ENCODE measurements at places on chromosomes 16 and 17.
A peak's percentile ranks its signal among the peaks of the same experiment; 100 is the strongest.

GRCh38 chr16:3097266-3097665 is 1.8 kb downstream of the ZSCAN10 start:
- DNase-seq: no peak

DNA sequence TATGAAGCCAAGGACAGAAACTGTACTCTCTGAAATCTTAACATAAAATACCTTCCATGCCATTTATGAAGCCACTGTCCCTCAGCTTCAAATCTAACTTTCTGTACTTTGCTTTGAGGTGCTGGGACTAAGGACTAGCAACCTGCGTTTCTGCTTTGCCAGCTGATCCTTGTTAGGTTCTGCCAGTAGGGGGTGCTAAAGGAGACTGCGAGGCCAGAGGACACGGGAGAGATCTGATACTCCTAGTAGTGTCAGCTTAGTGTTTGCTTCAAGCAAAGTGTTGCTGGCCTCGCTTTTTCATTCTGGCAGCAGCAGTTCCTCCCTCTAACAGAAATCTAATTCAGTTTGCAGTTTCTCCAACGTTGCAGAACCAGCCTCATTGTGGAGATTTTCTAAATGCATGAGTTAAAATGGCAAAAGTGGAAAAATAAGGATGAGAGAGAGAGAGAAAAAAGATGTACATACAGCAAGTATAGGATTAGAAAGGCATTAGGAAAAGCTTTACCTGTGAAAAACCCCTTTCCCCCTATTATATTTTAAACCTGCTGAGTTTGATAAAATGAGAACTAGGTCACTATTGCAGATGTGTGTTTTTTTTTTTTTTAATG is 297.5 kb downstream of the CA10 start:
- peak; percentile 44 for DNase-seq

DNA sequence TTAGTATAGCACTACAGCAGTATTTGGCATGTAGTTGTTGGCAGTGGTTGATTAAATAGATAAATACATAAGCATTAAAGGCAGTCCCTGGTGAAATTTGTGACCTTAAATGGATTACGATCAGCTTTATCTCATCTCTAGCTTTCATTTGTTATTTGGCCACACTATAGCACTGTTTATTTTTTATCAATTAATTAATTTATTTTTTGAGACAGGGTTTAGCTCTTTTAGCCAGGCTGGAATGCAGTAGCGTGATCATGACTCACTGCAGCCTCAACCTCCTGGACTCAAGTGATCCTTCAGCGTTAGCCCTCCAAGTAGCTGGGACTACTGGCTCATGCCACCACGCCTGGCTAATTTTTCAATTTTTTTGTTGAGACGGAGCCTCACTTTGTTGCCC is 18.7 kb upstream of the ARHGAP17 start:
- DNase-seq: no peak

- no peak for DNase-seq
Observed at GRCh38 chr16:6966925-6967324, 365.7 kb upstream of the RBFOX1 start.

DNA sequence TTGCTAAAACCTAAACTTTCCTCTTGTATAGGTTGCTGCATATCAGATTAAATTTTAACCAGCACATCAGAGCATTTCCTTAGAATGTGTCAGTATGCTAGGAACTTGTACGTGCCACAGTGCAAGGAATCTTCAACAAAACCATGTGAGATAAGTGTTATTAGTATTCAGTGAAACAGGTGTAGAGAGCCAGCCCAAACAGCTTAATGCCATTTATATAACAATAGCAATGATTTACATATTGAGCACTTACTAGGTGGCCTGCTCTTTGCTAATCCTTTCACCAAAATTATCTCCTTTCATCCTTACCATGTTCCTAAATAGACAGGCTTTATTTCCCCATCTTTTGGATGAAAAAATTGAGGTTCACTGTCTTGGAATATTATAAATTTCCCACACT is 485.7 kb downstream of the HS3ST4 start:
- no peak for DNase-seq

DNA sequence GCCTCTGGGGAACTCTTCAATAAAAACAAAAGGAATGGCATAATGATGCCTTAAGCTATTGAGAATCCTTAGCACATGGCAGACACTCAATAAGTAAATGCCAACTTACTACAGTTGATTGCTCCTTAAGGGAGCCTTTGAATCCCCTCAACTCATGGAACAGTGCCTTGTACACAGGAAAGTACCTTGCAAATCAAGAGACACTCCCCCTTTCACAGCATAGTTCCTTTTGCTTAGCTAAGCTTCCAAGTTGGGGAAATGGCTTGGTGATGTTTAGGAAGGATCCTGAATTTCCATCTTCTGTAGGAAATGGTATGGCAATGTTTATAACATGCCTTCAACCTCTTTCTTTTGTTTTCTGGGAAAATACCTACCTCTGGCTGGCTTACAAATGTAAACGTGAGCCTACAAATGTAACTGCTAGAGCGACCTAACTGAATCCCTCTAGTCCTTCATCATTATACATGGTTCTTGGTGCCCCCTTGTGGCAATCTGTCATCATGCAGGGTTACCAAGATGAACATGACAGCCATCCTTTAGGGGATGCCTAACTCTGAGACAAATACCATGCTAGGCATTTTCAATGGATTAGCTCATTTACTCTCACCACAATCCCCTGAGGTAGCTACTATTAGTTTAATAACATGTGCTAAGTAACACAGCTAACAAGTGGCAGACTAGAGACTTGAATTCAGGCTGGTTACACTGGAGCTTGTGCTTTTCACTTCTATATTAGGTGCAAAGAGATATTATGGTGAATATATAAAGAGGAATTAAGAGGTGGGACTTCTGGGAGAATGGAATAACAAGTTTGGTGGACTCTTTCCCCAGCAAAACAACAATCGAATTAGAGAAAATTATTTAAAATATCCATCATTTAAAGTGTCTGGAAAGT is 65.0 kb downstream of the MMD start:
- peak; percentile 87 for DNase-seq

GRCh38 chr16:1283996-1284616 is 25.3 kb upstream of the UBE2I start:
- no peak for DNase-seq

All from HepG2 (cell line).